ENCODE measurements at places on chromosomes 16 and 17.

GRCh38 chr17:75753514-75754377 is 11.2 kb downstream of the GALK1 start:
- peak; percentile 63 for DNase-seq

DNA sequence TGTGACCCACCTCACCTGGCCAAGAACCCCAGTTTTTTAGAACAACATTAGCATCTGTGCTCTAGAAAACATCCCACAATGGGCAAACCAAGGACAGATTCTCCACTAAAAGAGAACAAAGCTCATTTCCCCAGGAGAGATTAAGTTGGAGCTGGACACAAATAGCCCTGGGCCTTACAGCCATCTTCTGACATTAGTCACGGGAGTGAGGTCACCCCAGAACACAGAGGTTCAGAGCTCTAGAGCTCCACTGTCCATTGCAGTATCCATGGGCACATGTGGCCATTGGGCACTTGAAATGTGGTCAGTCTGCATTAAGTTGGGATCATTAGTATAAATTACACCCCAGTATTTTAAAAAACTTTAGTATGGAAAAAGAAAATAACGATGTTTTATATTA is 47.6 kb upstream of the RBBP6 start:
- no peak for DNase-seq

DNA sequence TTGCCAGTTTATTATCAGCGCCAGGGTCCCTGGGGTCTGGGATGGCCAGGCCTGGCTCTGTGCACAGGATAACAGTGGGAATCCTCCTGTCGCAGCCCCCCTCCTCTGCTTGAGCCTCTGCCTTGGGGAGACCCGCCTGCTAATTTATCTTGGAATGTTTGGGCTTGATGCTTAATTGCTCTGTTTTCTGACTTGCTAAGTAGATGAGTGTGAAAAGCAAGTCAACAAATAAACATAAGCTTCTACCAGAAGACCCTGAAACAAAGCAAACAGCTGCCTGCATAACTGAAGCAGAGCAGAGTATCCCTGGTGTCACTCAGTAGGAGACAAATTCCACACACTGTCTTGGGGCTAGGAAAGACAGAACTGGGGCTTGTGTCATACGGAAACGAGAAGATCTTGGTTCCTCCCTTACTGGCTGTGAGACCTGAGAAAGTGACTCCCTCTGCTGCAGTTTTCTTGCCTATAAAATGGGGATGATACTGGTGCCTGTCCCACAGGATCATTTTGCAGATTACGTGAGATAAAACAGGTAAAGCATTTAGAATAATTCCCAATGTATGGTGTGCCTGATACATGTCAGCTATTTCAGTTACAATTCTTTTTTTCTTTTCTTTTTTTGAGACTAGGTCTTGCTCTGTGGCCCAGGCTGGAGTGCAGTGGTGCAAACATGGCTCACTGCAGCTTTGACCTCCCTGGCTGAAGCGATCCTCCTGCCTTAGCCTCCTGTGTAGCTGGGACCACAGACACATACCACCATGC is 44.8 kb upstream of the IRX3 start:
- DNase-seq = no peak

DNA sequence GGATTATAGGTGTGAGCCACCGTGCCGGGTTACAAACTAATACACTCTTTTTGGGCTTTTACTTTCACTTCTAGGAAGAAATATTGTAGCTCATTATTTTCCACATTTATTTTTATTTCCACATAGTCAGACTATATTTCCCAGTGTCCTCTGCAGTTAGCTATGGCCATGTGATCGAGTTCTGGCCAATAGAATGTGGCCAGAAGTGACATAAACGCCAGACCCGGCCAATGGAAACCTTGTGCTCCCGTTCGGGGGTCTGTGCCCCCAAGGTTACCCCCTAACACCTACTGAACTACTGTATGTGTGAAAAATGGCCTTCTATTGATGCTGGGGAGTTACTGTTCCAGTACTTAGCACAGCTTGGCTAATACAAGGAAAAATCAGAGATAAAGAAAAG is 13.2 kb upstream of the RPTOR start:
- DNase-seq = no peak

DNA sequence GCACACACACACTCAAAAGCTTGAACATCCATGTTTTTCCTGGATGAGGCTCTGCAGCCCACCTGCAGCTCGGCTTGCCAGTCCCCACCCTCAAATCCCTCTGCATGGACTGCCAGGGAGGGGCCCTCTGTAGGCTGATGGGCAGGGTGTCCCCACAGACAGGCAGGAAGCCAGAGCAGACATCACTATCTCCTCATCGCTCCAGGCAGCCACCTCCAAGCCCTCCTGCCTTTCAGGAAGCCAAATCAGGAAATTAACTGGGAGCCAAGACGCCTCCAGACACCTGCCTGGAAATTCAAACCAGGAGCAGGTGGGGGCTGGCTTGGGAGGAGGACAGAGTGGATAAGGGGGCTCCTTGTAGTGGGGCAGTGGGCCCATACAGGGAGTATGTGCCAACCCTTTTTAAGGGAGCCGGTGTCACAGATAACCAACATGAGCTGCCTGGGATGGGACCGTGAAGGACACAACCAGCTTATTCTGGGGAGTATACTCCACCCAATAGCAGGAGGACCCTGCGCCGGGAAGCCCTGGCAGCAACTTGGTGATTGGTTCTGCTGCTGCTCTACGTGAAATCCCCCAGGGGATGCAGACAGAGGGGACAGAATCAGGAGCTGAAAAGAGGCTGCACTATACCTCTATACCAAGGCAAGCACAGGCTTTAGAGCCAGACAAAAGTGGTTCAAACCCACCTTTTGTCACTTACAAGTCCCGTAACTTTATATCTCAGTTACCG is 139.1 kb downstream of the CCT6B start:
- DNase-seq = no peak

DNA sequence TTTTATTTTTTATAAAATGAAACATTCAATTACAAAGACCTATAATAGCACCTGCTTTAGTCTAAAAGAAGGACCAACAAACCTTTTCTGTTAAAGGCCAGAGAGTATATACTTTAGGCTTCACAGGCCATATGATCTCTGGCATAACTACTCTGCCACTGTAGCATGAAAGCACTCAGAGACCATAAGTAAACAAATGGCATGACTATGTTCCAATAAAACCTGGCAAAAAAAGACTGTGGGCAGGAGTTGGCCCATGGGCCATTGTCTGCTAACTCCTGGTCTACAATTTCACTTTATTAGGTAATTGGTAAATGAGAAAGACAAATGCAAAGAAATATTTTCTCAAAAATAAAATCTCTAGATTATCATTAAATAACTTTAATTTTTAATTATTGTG is 14.9 kb downstream of the CEP112 start:
- no peak for DNase-seq

- no peak for DNase-seq
Measured at GRCh38 chr16:26441178-26441577, 625.5 kb upstream of the C16orf82 start.

DNA sequence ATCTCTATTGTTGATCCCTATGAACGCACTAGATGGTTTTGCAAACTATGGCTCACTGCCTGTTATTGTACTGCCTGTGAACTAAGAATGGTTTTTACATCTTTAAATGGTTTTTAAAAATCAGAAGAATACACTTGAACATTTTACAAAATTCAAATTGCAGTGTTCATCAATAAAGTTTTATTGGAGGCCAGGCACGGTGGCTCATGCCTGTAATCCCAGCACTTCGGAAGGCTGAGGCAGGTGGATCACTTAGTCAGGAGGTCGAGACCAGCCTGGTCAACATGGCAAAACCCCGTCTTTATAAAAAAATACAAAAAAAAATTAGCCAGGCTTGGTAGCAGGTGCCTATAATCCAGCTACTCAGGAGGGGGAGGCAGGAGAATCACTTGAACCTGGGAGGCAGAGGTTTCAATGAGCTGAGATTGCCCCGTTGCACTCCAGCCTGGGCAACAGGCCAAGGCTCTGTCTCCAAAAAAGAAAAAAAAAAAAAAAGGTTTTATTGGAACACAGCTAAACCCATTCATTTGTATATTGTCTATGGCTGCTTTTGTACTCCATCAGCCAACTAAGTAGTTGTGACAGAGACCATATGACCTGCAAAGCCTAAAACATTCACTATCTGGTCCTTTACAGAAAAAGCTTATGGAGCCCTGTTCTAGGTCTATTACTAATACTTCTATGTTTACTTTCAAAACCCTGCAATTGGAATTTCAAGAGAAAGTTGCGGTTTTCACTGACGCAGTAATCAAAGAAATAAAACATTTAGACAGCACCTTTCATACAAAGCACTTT is 18.9 kb downstream of the IKZF3 start:
- DNase-seq = no peak

DNA sequence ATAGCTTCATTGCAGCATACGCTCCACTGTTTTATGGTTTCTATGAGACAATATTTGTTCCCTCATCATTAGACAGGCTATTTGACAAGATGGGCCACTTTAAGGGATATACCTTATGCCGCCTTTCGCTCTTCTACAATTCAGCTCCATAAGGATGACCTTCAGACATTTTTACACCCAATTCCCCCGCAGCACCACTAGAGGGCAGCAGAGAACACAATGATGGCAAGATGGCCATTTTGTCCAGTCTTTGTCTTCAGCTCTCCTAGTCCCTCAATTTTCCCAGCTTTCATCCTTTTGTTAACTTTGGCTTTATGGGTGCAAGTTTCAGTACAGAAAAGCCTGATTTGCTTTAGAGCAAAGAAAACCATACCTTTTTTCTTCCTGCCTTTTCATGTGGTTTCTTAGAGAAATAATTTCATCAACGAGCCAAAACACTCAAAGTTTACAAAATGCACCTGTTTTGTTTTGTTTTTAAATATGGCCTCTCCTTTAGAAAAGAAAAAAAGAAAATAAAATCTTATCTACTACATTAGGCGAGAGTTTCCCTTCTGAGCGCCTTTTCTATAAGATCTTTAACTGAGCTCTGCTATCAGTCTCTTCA is 355.3 kb downstream of the TOX3 start:
- DNase-seq = peak; percentile 30

DNA sequence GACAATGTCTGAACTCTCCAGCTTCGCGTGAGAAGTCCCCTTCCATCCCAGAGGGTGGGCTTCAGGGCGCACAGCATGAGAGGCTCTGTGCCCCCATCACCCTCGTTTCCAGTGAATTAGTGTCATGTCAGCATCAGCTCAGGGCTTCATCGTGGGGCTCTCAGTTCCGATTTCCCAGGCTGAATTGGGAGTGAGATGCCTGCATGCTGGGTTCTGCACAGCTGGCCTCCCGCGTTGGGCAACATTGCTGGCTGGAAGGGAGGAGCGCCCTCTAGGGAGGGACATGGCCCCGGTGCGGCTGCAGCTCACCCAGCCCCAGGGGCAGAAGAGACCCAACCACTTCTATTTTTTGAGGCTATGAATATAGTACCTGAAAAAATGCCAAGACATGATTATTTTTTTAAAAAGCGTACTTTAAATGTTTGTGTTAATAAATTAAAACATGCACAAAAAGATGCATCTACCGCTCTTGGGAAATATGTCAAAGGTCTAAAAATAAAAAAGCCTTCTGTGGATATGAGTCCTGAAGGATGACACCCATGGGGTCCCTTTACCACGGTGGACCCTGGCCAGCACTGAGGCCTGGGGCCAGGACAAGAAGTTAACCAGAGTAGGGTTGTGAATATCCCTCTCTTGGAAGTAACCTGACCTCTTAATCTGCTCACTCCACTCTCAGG is 10.5 kb upstream of the ITGAD start:
- peak; percentile 30 for DNase-seq

- no peak for DNase-seq
Measured at GRCh38 chr16:66486773-66487579, 59.9 kb downstream of the BEAN1 start.

GRCh38 chr17:39705786-39706348 is 6.0 kb downstream of the ERBB2 start:
- no peak for DNase-seq

GRCh38 chr16:66525396-66526180 is 24.3 kb downstream of the TK2 start:
- DNase-seq = no peak

- DNase-seq = no peak
Measured at GRCh38 chr17:50328363-50329325, 17.3 kb upstream of the XYLT2 start.

GRCh38 chr16:89687092-89687940 is 827 bp downstream of the CDK10 start:
- DNase-seq = no peak

- peak; percentile 94 for DNase-seq
Measured at GRCh38 chr17:81911277-81911961, at the start of gene PCYT2. PCYT2 (minus strand) TSS chr17:81911399; CDS start chr17:81911355, 44 bp downstream.
